ENCODE measurements at places on chromosomes 7 and 10.

DNA sequence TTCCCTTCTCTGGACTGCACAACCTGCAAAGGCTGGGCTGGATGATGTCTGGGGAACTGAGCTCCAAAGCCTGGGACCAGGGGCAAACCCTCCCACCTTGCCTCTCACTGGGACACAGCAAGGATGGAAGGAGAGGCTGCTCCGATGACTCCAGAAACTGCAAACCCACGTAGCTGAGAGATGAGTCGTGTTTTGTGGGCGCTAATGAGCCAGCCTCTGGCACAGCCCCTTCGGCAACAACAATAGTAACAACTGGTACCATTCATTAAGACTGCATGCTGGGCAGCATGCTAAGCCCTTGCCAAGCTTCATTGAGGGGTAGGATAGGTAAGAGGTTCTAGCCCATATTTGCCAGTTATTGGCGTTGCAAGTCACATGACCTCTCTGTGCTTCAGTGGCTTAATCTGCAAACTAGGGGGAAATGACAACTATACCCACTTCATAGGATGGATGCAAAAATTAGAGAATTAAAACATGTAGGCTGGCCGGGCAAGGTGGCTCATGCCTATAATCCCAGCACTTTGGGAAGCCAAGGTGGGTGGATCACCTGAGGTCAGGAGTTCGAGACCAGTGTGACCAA lies 145.9 kb downstream of the SH3PXD2A start:
- ATAC-seq: no peak

DNA sequence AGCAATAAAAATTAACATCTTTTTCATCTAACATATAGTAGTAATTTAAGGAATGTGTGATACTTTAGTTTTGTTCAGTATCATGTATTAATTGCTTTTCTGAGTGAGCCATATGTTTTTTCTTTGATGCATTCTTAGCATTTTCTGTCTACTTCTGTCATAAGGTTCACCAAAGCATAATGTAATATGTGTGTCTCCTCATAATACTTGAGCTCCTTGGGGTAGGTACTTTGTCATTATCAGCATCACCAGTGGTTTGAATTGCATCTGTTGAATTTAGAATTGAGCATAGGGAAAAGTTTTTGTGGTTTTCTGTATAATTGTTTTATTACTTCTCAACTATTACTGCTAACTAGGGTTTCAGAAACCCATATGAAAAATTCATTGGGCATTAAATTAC lies 26.5 kb downstream of the VPS50 start:
- no peak for ATAC-seq

DNA sequence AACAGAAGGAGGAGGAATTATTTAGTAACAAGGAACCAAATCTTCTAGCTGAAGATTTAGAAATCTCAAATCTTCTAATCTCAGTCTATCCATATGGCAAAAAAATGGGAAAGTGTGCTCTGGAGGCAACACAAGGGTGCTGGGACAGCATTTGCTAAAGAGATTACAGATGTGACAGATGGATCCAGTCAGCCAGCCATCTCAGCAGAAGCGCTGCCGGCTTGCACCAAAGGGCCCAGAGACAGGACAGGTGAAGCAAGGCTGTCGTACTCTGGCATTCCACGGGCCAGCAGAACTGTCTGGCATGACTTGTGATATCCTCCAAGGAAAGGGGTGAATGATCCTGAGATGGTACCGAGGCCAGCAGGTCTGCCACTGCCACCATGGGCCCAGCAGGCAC lies 45.7 kb upstream of the GJD4 start:
- ATAC-seq: no peak

GRCh38 chr7:66880053-66880452 lies 41.0 kb upstream of the TMEM248 start:
- ATAC-seq: no peak

DNA sequence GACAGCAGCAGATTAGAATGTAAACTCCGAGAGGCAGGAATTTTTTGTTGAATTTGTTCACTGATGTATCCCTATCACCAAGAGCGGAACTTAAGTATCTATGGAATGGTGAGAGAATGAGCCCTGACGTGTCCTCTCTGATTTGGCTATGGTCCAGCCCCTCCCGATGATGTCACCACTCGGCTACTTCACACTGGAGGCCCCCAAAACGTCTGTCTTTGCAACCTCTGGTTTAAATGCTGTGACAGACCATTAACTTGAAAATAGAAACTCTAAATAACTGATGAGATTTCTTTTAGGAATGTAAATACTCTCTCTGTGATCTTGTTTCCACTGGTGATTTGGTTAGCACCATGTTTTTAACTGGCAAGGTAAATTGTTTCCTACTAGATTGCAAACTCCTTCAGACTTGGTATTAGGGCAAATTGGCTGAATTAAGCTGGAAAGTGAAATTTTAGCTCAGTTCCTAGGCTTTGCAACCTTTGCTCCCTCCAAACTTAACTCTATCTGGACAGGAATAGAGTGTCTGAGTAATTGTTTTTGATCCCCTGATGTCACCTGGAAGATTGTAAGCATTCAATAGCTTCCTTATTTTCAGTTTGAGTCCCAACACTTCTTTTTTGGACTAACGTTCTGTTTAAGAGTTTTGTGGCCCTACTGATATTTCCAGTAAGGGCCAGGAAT lies 19.1 kb downstream of the SLC16A12 start:
- ATAC-seq: peak; percentile 55

DNA sequence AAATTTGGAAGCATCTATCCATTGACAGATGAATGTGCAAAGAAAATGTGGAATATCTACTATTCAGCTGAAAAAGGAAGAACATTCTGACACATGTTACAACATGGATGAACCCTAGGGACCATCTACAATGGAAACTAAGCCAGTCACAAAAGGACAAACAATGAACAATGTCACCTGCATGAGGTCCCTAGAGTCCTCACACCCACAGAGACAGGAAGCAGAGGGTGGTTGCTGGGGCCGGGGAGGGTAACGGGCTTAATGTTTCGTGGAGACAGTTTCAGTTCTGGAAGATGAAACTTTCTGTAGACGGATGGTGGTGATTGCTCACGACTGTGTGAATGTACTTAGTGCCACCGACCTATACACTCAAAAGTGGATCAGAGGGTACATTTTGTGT lies 282.9 kb downstream of the ADARB2 start:
- no peak for ATAC-seq

- no peak for ATAC-seq
Observed at GRCh38 chr7:83930262-83930661, 264.3 kb downstream of the SEMA3A start.

DNA sequence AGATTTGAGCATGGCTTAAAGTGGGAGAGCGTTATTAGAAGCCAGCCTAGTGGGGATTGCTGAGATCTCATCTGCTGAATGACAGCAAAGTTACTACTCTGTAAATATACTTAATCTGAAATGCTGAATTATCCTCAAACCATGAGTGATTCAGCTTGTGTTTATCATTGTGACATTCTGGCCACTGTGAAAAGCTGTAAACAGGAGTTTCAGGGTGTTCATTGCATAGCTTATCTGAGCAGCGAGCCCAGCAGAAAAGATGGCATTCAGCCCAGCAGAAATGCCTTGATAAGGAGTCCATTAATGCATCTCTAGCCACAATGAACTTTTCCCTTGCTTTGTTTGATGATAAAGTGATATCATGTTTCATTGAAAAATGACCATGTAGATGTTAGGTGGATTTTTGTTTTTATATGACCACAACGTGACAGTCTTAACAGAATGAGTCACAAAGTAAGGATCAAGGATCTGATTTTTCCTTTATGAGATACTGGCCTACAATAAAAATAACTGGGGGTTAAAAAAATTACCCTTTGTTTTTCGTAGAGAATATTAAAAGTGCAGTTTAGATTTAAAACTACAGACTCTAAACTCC lies 7.8 kb downstream of the TES start:
- no peak for ATAC-seq

DNA sequence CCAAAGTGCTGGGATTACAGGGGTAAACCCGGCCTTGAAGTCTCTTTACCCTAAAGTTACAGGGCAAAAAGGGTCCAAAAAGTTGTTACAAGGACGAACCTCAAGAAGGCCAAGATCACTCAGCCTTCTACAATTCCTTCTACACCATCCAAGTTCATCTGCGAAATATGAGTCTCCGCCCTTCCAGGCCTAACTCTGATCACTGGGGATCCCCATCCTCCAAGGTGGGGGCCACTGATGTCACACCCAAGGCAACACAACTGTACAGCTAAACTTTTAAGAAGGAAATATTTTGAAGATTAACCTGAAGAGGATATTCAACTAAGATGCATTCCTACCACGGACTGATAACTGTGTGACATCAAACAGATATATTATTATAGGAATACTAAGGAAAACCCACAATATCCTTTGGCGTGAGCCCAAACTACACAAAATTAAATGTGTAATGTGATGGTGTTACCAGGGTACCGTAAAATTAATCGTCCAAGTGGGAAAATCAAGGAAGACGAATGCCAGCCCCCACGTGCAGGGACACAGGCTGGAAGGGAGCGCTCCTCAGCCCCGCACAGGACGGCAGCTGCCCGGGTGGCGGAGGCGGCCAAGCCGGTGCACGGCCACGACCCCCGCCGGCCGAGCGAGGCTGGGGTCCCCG lies 1.0 kb downstream of the PAXIP1 start:
- no peak for ATAC-seq

GRCh38 chr7:105278565-105278964 lies 110.2 kb downstream of the SRPK2 start:
- no peak for ATAC-seq

GRCh38 chr7:150515248-150516147 lies 826 bp downstream of the GIMAP7 start:
- ATAC-seq: no peak

DNA sequence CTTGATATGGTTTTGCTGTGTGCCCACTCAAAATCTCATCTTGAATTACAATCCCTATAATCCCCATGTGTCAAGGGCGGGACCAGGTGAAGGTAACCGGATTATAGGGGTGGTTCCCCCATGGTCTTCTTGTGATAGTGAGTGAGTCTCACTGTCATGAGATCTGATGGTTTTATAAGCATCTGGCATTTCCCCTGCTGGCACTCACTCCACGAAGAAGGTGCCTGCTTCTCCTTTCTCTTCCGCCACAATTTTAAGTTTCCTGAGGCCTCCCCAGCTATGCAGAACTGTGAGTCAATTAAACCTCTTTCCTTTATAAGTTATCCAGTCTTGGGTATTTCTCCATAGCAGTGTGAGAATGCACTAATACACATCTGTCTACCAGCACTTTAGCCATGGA lies 109.5 kb upstream of the SDK1 start:
- ATAC-seq: no peak

GRCh38 chr10:9024210-9024609 lies 969.7 kb downstream of the GATA3 start:
- ATAC-seq: no peak

DNA sequence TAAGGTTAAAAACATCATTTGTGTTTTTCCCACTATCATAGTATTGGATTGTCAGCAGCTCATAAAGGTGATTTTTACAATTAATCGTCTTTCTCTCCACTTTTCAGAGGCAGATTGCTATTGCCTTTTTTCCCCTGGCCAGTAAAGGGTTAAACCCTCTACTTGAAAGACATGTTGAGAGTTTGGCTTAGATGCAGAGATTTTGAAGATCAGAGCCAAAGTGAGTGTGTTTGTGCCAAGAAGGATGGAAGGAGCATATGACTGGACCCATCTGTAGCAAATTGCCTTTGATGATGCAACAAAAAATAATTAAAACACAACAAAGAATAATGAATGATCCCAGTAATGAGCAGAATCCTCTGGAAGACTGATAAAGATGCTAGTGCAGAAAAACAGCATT lies 373.1 kb downstream of the MALRD1 start:
- no peak for ATAC-seq

DNA sequence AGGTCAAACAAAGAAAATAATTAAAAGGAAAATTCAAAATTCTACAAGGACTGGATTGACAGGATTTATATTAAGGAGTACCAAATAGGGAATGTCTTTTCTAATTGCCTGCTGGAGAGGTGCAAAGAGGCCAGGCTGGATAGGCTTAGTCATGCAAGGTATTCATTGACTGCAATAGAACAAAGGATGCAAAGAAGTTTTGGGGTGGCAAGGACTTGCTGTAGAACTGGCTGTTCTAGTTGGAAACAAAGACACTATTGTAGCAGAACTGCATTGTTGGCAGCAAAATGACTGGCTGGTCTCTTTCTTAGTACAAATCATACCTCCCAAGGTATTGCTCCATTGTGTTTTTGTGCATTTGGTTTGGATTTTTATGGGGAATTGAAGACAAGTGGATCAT lies 10.1 kb downstream of the ITGB8 start:
- no peak for ATAC-seq

GRCh38 chr10:78543749-78544362 lies 510.2 kb downstream of the RPS24 start:
- ATAC-seq: peak; percentile 91

- ATAC-seq: no peak
Observed at GRCh38 chr7:877312-878232, 1.2 kb downstream of the GET4 start.

- no peak for ATAC-seq
Observed at GRCh38 chr10:27774831-27775230, 29.2 kb upstream of the MKX start.

DNA sequence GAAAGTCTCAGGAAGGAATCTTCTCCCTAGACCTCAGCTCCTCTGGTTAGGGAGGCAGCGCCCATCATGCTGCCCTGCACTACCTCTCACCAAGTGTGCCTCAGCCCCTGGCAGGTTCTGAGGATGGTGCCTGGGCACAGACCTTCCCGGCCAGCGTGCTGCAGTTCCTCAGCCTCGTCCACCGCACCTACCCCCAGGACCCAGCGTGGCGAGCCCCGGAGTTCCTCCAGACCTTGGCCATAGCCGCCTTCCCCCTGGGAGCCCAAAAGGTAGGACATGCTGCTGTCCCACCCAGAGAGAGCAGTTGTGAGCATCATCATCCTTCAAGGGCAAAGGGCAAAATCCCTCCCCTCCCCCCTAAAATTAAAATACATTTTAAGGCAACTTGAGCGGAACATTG lies 122.5 kb downstream of the LRRC18 start:
- no peak for ATAC-seq

DNA sequence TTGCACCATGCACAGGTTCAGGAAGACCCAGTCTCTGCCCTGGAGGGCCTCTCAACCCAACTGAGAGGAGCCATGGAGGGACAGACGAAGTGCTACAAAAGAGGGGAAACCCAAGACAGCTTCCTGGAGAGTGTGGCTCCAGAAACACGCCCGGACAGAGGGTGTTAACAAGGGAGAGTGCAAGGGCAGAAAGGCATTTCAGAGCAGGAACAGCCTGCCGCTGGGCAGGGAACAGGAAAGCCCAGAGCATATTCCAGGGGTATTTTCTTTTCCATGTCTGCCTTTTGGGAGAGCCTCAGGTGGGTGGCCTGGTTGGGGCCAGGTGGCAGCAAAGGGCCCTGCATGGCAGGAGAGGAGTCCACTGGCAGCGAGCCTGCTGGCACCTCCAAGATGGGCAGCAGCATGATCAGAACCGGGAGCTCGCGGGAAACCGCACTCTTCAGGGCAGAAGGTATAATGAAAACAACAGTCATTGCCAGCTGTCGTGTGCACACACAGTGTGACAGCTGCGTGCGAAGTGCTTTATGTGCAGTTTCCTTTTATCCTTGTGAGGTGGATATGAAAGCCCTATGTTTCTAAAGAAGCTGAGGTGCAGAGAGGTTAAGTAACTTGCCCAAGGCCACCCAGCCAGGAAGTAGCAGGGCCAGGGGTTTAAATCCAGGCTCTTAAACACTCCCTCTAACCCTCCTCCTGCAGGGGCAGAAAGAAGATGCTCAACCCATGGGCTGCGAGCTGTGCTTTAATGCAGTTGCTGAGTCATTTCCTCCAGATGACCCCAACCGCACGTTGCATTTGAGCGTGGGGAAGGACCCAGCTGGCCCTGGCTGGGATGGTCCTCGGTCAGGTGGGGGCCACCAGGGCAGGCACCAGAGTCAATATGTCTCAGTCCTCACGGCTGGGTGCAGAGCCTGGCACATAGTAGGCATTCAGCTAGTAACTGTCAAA lies 128.6 kb downstream of the OAT start:
- no peak for ATAC-seq

GRCh38 chr10:86976362-86977056 lies 8.2 kb downstream of the ADIRF start:
- ATAC-seq: no peak
